Osteocyte (in vitro differentiated cells): ENCODE measurements at places on chromosomes 3 and 15.

DNA sequence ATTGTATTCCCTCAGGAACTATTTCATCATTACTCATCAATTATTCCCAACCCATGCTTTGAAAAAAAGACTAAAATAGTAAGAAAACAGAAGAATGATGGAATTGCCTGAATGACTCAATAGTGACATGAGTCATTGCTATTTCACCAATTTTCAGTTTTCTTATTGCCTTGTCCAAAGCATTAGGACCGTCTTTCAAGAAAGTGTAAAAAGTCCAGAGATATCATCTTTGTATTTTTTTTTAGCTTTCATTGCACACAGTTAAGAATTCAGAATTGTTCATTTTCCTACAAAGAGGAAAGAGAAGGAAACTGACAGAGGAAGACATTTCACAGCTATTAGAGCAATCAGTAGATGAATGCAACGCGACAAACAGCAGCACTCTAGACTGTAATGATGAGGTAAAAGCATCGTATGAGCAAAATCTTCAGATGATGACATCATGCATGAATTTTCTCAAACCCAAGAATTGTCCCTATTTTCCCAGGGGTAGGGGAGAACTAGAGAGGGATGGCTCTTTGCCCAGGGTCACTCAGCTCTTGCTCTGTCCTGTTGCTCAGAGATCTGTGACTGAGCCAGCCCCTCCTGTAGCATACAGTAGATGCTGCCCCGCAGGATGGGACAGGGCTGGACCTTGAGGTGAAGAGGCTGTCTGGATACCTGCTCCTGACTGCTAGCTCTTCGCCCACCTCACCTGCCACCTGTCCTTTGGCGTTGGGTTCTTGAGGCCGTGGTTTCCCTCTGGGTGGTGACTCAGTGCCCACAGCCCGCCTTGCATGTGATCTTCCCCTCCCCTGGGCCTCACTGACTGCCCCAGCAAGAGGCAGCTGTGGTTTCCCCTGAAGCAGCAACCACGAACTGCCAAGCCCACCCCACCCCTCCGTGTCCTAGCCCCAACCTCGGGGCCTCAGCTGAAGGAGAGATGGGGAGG is 84.8 kb downstream of the PPCDC start:
- DNase-seq: no peak

GRCh38 chr15:100987143-100987542 is 68.0 kb downstream of the LRRK1 start:
- no peak for DNase-seq

DNA sequence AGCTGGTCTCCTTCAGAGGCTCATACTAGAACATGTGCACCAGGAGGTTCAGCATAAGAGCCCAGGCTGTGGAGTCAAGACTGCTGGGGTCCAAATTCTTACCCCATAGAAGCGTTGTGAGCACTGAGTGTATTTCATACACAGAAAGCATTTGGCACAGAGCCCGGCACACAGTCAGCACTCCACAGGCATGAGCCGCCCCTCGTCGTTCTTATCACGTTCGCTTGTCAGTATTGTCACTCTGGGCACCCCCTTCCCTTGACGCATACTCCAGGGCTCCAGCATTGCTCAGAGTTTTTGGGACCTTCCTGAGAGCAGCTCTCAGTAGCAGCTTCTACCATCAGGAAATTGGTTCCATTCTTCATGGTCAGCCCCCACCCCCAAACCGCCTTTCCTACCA is 25.2 kb downstream of the CORO2B start:
- DNase-seq: no peak

- DNase-seq: no peak
Measured at GRCh38 chr3:108200024-108200423, 22.2 kb downstream of the IFT57 start.

DNA sequence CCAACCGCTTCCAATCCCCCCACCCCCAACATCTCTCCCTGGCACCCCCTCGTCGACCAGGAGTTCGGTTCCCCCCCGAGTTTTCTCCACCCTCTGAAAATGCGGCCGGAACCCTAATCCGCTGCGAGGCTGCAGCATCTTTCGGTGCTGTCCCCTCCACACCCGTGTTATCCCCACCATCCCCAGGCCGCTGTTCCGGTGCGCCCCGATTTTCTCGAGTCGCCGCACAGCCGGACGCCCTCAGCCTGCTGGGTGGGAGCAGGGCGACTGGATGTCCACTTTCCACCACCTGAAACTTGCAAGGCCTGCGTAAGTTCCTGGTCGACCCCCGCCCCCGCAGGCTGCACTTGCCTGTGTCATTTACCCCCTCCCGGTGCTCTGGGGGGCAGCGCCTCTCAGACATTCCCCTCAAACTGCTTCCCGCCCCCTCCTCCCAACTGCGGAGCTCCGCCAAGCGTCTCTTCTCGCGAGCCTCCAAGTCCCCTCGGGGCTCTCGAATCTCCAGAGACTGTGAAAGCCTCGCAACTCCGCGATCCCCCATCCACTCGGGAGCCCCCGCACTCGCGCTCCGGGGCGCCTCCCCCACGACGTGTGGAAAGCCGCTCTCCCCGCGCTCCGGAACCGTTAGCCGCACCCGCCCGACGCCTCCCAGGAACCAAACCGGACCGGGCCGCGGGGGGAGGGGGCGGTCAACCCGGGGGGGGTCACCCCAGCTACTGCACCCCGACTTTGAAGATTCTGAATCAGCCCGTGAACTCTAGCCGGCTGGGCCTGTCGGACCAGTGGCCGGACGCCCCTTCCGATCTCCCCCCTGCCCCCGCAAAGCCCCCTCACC is 566 bp downstream of the ETV5 start:
- peak; percentile 91 for DNase-seq

DNA sequence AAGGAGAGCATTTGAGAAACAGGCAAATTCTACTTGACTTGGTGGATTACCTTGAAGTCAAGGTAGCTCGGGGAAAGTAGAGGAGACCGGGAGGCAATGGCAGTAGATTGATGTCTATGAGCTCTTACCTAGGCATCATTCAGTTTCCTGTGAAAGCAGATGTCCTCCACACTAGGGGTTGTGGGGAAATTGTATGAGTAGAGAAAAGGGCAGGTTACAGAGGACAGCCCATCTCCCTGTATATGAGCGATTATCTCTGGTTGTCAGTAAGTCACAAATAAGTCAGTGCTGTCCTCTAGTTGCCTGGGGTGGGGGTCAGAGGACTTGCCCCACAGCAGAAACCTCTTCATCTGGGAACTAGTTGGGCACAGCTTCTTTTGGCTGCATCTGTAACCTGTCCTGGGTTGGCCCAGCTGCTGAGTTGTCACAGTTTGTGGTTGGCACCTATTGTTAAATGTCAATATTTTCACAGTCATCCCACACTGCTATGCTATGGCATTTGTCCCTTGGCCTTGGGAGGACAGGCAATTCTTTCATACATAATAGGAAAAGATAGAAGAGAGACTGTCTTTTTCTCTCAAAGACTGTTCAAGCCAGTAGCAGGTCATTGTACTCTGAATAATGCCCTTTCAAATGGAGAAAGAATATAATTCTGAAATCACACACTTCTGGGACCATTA is 53.6 kb upstream of the LRRFIP2 start:
- no peak for DNase-seq

DNA sequence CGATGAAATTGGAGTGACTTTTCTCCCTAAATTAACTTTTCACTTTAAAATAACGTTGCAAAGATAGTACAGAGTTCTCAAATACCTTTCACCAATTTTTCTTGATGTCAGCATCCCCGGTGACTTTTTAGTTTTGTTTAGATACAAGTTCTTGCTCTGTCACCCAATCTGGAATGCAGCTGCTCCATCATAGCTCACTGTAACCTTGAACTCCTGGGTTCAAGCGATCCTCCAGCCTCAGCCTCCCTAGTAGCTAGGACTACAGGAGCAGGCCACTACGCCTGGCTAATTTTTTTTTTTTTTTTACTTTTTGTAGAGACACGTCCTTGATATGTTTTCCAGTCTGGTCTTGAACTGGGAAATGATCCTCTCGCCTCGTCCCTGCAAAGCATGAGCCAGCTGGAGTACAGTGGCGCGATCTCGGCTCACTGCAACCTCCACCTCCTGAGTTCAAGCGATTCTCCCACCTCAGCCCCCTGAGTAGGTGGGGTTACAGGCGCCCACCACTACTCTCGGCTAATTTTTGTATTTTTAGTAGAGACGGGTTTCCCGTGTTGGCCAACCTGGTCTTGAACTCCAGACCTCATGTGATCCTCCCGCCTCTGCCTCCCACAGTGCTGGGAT is 747 bp downstream of the NSUN3 start:
- no peak for DNase-seq

DNA sequence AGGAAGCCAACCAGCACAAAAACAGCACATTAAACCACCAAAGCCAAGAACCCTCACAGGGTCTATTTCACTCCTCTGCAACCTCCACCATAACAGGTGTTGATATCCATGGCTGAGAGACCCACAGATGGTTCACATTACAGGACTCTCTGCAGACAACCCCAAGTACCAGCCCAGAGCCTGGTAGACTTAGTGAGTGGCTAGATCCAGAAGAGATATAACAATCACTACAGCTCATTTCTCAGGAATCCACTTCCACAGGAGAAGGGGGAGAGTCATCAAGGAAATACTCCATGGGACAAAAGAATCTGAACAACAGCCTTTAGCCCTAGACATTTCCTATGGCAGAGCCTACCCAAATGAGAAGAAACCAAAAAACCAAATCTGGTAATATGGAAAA is 168.1 kb upstream of the CD96 start:
- DNase-seq: no peak

GRCh38 chr15:68235022-68235421 is 5.5 kb upstream of the CLN6 start:
- peak; percentile 54 for DNase-seq

GRCh38 chr3:100041328-100041749 is 73.0 kb downstream of the FILIP1L start:
- no peak for DNase-seq

- DNase-seq: no peak
Measured at GRCh38 chr3:56415652-56416051, 52.6 kb downstream of the ERC2 start.

DNA sequence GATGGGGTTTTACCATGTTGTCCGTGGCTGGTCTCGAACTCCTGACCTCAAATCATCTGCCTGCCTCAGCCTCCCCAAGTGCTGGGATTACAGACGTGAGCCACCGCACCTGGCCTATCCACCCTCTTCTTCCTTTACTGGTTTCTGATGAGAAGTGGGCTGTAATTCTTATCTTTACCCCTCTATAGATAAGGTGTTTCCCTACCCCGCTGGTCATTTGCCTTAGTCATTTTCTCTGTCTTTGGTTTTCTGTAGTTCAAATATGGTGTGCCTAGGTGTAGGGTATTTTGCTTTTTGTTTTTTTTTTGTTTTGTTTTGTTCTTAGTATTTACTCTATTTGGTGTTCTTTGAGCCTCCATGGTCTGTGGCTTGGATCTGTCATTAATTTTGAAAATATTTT is 41.3 kb downstream of the APBA2 start:
- DNase-seq: no peak

DNA sequence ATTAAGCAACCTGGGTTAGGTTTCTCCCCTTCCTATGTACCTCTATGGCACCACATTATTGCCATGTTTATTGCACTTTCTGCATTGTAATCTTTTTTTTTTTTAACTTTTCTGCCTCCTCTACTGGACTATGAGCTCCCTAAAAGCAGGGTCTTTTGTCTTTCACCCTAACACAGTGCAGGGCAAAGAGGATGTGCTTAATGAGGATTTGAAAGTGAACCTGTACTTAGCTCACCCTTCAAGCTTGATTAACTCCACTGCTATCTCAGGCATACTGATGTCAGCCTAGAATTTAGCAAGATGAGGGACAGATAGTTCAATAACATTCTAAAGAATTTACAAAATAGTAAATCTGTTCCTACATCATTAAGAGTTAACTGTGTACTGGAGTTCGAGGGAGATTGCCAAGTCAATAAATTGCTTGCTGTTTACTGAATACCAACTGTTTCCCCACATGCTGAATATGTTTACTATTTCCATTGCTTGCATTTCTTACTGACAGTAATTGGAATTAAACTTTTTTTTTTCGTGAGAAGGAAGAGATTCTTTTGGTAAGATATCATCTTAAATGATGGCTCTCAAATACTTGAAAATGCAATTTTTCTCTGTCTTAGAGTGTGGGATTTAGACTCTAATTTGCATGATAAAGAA is 15.7 kb upstream of the PPARG start:
- no peak for DNase-seq

GRCh38 chr3:127542441-127542952 is 48.0 kb downstream of the TPRA1 start:
- no peak for DNase-seq

- no peak for DNase-seq
Measured at GRCh38 chr3:43104660-43105595, 951 bp downstream of the POMGNT2 start.

DNA sequence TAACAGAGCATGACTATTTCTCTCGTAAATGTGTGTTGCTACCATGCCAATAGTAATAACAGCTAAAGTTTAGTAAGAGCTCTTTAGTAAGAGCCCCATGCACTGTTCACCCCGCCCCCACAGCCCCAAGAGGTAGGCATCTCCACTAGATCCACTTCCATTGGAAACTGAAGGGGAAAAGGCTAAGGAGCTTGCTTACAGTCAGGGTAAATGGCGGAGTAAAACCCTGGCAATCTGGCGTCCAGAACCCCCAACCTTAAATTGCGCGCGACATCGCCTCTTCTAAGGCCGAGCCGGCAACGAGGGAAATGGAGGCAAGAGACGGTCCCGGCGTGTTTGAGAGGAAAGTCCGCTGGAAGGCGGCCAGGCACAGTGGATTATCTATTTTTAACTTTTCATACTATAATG is 654 bp upstream of the C3orf38 start:
- no peak for DNase-seq

GRCh38 chr3:69008980-69009379 is 4.5 kb downstream of the EOGT start:
- DNase-seq: no peak

GRCh38 chr15:88426304-88426703 is 40.9 kb downstream of the MRPL46 start:
- DNase-seq: no peak

GRCh38 chr3:186053954-186054791 is 54.7 kb downstream of the ETV5 start:
- peak; percentile 77 for DNase-seq

DNA sequence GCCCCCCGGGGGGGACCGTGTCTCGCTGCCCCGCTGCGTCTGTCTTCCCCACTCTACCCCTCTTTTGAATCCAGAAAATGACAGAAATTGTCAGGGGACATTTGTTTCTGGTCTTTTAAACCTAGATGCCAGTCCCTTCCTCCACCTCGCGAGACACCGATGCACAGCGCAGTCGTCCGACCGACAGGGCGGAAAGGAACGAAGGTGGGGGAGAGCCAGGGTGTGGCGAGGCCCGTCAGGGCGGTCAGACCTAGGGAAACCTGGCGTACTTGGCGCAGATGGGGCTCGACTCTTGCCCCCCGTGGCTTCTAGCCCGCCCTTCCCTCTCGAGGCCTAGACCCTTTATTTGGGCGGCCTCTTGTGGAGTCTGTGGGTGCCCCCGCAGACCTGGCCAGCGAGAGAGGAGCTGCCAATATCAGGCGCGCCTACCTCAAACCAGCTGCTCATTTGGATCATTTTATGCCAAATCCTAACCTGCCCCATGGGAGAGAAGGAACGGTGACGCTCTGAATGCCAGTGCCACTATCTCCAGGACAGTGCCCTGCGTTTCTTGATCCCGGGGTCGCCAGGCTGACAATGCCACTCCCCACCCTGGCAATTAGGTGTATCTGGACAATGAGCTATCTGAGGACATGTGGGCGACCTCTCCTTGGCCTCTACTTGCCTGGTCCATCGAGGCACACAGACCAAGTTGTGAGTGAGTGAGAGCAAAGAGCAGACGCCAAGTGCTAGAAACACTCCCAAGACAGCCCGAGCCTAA is 500 bp upstream of the RAB6B start:
- DNase-seq: no peak

- no peak for DNase-seq
Measured at GRCh38 chr3:159366476-159366875, 564.6 kb downstream of the MFSD1 start.
